ENCODE measurements at places on chromosomes 11 and 22. TPM values are rescaled to one million over a fixed set of nuclear protein-coding genes. Genes with fewer than 3 reads are reported as not detected.

The ART1 gene
- not detected for total RNA-seq

The CCDC81 gene
- 1.2 TPM for total RNA-seq

The CHRM1 gene
- not detected for total RNA-seq

The NCAPH2 gene
- 24.6 TPM for total RNA-seq

The MRGPRX4 gene
- total RNA-seq, result not detected

The TNNI2 gene
- total RNA-seq, result not detected

GRCh38 chr11:120330045-120330444 lies 4.9 kb downstream of the TLCD5 start:
- no peak for DNase-seq

- DNase-seq, result peak; percentile 86
These were observed 718.8 kb downstream of the CNTN5 start for GRCh38 chr11:99739464-99740089.

DNA sequence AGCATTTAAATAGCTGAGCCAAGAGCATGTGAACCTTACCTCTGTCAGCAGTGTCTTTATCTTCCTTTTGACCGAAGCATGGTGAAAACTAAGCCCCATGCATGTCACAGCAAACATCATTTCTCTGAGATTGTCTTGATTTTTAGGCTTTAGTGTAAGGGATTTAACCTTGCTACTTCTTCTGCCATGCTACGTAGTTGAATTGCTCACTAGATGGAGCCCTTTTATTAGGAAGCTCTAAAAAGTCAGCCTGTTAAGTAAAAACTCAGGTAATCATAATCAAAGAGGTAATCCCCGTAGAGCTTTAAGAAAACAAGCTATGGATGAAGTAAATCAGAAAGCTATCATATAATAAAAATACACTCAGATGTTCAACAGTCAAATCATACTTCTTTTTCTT lies 149.5 kb downstream of the PGR start:
- DNase-seq, result peak; percentile 69

GRCh38 chr11:36009473-36009872 lies 65.6 kb downstream of the LDLRAD3 start:
- no peak for DNase-seq

DNA sequence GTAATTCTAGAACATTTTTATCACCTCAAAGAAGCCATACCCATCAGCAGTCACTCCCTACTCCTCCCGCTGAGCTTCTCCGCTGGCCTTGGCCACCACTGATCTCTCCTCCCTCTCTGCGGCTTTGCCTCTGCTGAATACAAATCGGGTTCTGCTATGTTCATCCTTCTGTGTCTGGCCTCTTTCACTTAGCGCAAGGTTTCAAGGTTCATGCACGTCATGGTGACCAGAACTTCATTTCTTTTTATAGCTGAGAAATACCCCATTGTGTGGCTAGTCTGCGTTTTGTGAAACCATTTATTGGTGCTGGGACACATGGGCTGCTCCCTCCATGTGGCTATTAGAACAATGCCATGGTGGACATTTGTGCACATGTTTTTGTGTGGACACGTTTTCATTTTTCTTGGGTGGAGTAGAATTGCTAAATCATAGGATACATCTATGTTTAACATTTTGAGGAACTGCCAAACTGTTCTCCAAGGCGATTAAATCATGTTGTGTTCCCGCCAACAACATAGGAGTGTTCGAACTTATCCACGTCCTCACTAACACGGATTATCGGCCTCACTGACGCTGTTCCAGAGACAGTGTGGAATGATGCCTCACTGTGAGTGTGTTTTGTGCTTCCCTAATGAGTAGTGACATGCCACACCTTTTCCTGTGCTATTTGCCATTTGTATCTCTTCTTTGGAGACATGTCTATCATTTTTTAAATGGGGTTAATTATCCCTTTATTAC lies 24.2 kb upstream of the KRTAP5-6 start:
- peak; percentile 27 for DNase-seq

DNA sequence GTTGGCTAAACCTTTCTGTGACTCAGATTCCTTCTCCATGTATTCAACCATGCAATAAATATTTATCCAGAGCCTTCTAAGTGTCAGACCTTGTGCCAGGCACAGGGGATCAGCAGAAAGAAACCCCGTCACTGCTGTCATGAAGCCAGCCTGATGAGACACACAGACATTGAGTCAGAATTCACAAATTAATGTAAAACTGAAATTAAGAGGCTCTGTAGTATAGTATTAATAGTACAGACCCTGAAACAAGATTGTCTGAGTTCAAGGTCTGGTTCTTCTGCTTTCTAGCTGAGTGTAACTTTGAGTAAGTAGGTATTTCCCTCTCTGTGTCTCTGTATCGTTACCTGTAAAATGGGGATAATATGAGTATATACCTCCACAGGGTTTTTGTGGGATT lies 46.9 kb downstream of the ME3 start:
- no peak for DNase-seq

GRCh38 chr22:44698531-44699421 lies 3.2 kb upstream of the PRR5 start:
- DNase-seq, result no peak

DNA sequence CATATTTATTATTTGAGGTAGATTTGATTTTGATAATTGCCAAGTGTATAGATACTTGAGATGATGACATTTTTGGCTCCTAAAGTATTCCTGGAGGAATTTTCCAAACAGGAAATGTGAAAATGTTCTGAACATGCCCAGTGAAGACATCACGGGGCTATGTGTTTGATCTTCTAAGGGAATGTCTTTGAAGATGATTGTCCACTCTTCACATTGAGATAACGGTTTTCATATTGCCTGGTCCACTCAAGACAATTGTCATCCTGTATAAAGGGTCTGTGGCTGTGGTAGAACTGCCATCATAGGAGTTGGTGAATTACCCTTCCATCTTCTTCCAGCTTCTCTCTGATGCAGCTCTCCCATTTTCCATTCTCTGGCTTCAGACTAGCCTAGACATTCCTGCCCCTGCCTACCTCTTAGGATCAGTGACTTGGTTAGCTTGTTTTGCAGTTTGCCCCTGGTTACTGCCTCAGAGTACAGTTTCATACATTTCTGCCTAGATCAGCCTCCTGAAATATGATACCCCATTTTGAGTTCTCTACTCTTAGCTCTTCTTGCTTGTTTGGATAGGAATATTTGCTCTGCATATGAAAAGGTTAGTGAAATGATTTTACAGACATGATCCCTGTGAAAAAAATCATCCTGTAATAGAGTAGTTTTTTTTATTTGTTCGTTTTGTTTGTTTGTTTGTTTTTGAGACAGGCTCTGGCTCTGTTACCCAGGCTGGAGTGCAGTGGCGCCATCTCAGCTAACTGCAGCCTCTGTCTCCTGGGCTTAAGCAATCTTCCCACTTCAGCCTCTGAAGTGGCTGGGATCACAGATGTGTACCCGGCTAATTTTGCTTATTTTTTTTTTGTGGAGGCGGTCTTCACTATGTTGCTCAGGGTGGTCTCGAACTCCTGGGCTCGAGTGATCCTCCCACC lies 111.4 kb upstream of the SORL1-AS1 start:
- no peak for DNase-seq

DNA sequence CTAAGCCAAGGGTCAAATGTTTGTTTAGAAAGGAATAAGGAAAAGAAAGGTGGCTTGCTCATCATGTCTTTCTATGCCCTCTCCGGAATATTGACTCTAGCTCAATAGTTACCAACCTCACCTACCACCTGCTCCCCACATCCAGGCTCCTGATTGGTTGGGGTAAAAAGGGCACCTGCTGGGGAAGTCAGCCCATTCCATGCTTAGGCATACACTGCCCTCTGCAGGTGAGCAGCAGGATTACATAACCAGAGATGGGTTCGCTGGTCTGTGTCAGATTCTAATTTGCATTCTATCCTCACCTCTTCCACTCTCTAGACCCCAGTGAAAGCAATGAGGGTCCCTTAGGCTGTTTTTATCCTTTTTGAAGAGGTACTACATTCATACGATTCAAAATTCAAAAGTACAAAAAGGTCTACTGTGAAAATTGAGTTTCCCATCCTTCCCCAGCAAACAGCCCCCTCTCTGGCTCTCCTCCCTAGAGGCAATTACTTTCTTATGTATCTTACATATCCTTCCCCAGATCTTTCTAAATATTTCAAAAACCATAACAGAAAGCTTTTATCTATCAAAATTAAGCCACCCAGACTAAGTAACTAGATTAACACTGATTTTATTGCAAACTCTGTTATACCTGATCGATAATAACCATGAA lies 98.0 kb upstream of the ASPHD2 start:
- DNase-seq, result peak; percentile 89

GRCh38 chr11:100359281-100359680 lies 327.8 kb upstream of the ARHGAP42 start:
- no peak for DNase-seq

- DNase-seq, result no peak
These were observed 48.8 kb downstream of the TRIM44 start for GRCh38 chr11:35711173-35711910.

DNA sequence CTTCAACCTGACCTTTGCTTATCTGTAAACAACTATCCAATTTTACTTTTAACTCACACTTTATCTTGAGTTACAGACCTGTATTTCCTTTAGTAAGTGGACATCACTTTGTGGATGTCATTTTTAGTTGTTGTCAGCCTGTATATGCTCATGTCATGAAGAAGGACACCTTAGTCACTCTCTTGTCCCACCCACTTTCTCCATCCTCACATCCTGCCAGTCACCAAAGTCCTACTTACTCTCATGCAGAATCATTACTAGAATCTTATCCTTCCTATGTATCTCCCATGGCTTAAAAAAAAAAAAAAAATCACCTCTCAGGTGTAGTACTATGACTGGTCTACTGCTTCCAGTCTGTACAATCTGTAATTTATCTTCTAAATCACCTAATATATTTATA lies 43.3 kb downstream of the SESN3 start:
- no peak for DNase-seq

DNA sequence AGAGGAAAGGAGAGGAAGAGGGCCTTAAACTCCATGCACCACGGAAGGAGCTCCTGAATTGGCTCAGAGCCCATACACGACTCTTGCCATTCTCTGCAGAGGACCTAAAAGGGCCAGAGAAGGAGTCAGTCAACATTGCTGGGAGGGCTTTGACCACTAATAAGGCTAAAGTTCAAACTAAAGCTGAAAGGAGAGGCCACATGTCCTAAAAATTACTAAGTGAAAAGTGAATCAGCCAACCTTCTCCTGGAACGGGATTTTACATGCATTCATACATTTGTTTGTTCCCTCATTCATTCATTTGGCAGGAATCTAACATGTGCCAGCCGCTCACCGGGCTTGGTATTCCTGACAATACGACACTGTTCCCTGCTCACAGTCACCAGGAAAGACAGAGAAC lies 10.5 kb downstream of the CLMP start:
- DNase-seq, result no peak
